ENCODE measurements at places on chromosomes 4 and X.

GRCh38 chr4:3021627-3022026 lies 52.7 kb downstream of the HTT-AS start:
- DNase-seq = no peak

- no peak for DNase-seq
Observed at GRCh38 chrX:129760981-129761380, 18.8 kb upstream of the SASH3 start.

GRCh38 chr4:94452476-94453371 lies 982 bp downstream of the PDLIM5 start:
- DNase-seq = peak; percentile 18

DNA sequence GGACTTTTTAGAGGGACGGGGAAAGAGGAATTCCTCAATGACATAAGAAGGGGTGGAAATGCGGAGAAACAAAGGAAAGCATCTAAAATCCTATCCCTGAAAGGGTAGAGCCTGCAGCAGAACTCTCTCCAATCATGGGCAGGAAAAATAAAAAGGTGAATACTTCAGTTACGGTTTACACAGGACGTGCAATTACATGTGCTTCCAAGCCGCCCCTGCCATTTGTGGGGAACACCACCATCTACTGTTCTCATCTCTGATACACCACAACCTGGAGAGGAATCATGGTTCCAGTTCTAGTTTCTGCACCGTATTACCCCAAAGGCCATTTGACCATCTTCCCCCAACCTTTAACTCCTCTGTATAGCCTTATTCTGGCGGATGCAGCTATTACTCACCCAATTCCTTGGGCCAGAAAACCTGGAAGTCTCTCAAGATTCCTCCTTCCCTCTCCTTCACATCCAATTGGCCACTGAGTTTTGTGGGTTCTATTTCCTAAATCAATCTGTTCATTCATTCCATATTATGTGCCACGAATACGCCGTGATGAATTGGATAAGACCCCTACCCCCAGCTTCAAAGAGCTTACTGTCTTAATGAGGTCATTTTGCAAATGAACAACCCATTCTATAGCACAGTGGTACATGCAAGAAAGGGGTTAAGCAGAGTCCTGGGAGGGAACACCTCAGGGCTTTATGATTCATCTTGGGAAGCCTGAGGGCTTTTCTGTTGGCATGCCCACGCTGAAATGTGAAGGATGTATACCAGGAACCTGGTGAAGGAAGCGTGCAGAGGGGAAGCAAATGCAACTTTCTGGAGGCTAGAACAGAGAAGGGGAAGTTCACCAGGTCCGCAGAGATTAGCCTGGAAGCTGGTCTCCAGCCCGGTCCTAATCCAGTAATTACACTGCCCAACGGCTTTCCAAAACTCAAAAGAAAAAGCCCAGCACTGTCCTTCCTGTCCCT lies 1.4 kb upstream of the MSL3 start:
- DNase-seq = no peak

DNA sequence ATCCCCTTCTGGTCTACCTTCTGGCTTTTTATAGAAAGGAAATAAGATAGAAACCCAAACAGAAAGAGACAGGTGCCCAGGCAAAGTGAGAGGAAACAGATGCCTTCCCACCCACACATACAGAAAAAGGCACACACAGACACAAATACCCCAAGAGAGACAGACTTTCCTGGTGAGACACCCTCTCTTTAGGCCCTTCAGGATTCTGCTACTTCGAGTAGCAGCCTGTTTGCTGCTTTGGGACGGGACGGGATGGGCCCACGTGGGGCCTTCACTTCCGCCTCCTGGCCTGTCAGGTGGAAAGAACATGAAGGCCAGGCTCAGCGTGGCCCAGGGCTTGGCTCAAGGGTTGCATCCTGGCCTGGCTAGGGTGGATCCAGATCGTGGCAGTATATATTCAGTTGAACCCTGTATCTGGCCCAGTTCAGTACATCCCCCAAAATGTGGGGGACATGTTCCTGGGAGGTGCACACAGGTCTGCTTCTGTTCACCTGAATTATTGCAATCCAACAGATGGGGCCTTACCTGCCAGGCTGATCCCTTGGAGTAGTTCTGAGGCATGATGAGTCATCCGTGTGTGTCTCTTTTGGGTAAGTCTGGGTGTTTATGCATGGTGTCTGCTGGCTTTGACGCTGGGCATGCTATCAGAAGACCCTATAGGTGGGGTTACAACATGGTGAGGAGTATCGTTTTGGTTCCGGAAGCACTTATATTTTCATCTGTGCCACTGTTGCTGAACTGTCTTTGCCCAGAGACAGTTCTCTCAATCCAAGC lies 2.4 kb downstream of the ZNF275 start:
- no peak for DNase-seq

DNA sequence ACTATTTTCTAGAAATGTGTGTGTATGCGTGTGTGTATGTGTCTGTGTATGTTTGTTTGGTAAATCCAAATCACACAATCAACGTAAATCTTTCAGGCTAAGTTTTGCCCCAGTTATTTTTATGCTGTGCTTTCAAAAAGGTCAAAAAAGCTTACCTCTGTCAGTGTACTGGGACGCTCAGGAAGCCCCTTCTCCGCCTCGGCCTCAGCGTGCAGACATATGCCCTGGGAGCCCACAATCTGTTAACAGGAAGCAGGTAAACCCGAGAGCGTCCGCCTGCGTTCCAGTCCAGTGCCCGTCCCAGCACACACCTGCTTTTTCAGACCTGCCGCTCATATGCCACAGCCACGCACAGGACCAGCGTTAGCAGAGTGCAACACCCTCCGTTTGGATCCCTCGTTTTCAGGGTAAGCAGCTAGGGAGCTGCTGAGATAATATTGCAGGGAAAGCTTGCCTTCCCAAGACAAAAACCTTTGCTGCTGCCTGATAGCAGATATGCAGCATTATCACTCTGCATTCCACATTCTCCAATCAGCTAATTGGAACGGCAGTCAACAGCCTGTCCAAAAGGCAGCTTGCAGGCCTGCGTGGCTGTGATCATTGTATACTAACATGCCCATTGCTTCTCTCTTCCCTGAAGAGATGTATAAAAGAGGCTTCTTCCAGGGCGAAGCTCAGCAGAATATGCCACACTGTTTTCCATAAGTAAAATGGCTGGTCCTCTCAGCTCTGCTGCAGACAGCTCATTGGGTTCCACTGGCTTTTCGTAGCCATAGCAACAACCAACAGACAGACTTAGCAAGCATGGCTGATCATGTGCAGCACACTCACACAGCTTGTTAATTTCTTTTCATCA lies at the start of gene SORBS2:
Gene SORBS2 (minus strand): TSS at position 686 of the 856 bp plus-strand sequence. CDS start 121,623 bp downstream, outside the sequence.
- peak; percentile 75 for DNase-seq

DNA sequence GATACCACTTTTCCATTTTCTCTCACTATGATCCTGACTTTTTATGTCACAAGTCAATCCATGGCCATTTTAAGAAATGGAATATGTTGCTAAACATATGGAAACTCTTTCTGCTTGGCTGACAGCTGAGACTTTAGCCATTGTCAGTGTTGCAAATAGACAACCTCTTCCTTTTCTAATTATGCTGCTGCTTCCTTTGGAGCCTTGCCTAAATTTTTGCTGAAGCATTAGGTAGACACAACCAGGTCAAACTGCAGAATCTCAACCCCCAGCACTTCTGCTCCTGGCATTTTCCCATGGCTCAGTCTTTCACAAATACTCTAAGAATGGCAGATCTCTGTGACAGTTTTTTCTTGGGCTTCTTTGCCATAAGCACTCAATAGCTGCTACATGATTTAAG lies 543.3 kb downstream of the GRID2 start:
- no peak for DNase-seq

DNA sequence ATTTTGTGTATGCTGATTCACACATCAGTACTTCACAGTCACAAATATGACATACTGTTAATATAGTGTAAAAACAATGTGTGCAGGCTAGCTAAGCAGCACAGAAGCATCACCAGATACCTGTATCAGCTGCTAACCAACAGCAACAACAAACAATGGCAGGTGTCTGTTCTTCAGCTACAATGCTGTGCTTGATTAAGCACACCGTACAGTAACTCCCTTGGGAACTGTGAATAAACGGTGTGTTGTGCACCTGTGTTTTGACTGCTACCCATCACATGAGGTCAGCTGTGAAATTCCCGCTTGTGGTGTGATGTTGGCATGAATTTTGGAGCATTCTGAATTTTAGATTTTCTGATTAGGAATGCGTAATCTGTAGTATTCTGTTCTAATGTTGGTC lies 379.7 kb upstream of the FAT1 start:
- DNase-seq = no peak

DNA sequence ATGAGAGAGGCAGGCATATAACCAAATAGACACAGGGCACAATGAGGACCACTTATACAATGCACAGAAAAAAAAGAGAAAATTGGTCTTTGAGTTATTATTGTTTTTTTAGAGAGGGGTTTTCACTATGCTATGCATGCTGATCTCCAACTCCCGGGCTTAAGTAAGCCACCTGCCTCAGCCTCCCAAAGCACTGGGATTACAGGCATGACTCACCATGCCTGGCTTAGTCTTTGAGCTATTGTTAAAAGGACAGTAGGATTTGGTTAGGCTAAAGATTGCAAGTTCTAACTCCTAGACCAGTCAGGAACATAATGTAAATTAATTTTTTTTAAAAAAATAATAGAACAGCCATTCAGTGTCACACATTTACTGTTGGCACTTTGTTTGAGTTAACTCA lies 340.1 kb downstream of the GPAT3 start:
- DNase-seq = no peak

DNA sequence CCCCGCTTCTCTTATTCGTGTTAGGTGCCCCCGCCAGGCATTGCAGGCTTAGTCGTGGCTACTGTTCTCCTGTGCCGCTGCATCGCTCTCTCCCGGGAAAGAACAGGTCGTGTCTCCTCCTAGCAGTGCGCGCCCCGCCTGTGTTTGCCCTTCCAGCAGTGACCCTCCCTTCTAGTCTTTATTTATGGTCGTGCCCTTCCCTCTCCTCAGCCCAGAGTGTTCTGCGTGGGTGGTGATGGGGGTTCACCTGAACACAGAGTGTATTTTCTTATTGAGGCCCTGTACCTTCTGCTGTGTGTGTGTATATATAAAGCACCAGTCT lies 15.2 kb downstream of the USP11 start:
- DNase-seq = no peak

- no peak for DNase-seq
Observed at GRCh38 chr4:159337041-159337440, 234.2 kb downstream of the RAPGEF2 start.

- no peak for DNase-seq
Observed at GRCh38 chr4:11397819-11398610, 30.7 kb downstream of the HS3ST1 start.

DNA sequence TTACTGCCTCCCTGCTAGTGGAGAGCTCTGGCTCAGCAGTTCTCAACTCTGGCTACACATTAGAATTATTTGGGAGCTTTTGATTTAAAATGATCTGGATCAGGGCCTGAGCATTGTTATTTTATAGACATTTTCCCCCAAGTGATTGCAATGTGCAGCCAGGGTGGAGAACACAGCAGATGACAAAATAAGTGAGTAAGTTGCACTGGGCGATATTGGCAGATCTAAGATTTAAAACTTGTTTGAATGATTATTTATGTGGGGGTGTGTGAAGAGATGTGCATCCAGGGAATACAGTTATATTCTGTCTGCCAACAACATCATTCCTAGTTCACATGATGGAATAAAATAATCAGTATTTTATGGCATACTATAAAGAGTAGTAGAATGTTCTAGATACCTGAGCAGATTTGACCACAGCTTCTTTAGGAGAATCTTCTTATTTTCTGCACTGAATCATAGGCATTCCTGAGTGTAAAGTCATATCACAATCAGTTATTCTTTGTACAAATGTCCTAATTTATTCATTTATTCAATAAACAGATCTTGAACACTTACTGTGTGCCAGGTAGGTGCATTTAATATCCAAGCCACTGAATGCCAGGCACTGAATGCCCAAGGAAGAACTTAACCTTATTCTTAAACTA lies 123.9 kb downstream of the UCHL1 start:
- DNase-seq = no peak

GRCh38 chr4:46850026-46850425 lies 59.0 kb downstream of the COX7B2 start:
- no peak for DNase-seq

- DNase-seq = no peak
Observed at GRCh38 chr4:85409251-85409650, 65.7 kb upstream of the ARHGAP24 start.

GRCh38 chrX:19094654-19095053 lies 27.6 kb downstream of the ADGRG2 start:
- no peak for DNase-seq

DNA sequence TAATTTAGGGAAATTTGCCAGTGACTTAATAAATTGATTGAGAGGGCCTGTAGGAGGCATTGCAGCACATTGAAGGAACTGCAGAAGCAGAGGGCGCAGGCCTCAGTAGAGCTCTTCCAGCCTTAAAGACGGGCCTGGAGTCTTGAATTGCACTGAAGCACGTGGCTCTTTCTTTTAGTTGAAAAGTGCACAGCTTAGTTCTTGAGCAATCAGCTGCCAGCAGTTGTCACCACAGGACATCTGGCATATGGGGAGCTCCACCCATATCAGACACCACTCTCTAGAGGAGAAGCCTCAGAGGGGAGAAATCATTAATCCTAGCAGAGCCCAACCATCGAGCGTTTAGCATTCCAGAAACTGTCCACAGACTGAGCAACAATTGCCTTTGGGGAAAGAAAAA lies 16.0 kb upstream of the FGF16 start:
- DNase-seq = no peak

DNA sequence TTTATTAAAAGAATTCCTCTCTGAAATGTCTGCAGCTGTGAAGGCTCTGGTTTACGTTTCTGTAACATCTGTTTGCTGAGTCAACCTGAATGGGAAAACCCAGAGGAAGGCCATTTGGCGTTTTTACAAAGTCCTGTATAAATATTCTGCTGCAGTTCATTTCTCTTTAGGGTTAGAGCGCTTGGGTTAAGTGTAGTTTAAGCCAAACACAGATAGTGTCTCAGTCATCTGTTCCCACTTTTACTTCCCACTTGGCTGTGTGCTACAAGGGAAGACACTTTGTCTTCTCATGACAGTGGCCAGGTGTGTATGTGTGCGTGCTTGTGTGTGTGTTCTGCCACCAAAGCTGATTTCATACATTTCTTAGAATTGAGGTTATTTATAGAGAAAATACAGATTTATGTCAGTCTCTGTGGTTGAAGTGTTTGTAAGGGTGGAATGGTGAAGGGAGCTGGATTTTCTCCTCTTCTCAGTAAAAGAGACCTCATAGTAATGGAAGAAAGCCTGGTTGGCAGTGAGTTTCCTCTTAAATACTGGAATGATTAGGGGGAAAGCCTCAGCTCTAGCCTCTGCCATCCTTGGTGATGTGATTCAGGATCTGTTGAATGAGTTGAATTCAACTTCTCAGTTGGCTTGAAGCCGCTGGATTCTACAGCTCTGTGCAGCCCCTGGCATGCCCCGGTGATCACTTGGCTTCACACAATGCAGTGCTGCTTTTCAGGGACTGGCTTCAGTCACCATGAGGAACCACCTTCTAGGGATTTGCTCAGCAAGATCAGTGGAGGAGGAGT lies 50.6 kb downstream of the JADE1 start:
- DNase-seq = no peak

GRCh38 chr4:129077326-129077725 lies 16.0 kb downstream of the SCLT1 start:
- DNase-seq = no peak

GRCh38 chr4:89119166-89119565 lies 7.8 kb downstream of the TIGD2 start:
- no peak for DNase-seq

- no peak for DNase-seq
Observed at GRCh38 chrX:48893556-48894348, 3.8 kb downstream of the TIMM17B start.

All from NCI-H1048 (cell line).